Kidney (tissue), 22 donors: ENCODE measurements at places on chromosomes 12 and 14. TPM values are rescaled to one million over a fixed set of nuclear protein-coding genes. Genes with fewer than 3 reads are reported as not detected.

The GSC gene
- not detected for polyA plus RNA-seq

The KRT72 gene
- not detected for polyA plus RNA-seq

The PSMC1 gene
- 172 TPM for polyA plus RNA-seq

The TCL1A gene
- polyA plus RNA-seq = not detected

The LRRK2 gene
- polyA plus RNA-seq = 8.6 TPM

The KRT71 gene
- not detected for polyA plus RNA-seq

The GPR68 gene
- polyA plus RNA-seq = 0.82 TPM

DNA sequence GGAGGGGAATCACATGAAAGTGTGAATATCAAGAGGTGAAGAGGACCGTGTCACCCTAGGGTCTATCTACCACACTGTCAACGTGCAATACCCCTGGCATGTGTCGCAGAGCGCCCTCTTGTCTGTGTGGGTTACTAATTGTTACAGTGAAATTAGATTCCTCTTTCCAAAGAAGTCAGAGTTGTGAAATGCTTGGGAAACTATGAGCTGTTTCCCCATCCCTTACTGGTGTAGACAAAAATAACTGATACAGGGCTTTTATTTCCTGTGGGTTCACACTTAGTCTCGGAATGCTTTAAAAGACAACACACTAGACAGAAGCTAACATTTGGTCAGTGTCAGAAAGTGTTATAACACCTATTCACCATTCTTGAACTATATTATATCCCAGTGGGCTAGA lies 597.3 kb downstream of the NRXN3 start:
- no peak for DNase-seq

DNA sequence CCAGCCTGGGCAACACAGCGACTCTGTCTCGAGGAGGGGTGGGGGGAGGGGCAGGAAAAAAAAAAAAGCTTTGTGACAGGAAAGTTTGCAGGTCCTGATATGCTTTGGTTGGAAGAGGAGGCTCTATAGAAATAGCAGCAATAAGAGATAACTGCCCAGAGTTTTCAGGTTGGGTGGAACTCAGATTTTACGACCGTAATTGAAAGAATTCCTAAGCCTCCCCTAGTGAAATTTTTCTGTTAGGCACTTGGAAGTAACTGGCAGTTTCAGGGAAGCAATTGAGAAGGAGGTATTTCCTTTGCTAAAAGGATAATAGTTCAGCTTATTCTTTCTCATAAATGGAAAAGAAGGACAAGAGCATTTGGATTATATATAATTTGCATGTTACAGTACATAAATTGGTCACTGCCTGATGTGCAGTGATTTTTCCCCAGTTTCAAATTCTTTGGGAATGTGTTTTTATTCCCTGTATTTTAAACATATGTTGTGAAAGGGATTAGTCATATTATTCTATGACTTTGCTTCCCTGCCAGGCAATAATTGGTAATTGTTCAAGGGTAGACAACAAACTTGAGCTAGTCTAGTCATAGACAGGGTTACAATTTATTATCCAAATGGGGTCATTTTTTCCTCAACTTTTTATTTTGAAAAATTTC lies 452.8 kb downstream of the AEBP2 start:
- DNase-seq = no peak

DNA sequence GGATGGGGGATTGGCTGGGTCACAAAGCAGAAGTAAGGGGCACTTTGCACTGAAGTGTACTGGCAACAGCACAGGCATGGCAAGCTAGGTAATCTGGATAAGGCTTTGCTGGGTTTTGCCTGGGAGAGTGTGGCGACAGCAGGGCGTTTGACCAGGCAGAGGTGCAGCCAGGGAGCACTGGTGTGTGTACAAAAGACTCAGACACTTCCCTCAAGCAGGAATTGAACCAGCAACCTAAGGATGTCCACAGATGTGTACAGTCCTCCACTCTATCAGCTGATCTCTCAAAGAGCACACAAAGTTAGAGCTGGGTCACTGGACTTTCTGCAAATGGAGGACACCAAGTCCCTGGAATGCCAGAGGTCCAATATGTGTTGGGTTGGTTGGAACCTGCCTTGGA lies 15.4 kb upstream of the RNASE4 start:
- DNase-seq = no peak

DNA sequence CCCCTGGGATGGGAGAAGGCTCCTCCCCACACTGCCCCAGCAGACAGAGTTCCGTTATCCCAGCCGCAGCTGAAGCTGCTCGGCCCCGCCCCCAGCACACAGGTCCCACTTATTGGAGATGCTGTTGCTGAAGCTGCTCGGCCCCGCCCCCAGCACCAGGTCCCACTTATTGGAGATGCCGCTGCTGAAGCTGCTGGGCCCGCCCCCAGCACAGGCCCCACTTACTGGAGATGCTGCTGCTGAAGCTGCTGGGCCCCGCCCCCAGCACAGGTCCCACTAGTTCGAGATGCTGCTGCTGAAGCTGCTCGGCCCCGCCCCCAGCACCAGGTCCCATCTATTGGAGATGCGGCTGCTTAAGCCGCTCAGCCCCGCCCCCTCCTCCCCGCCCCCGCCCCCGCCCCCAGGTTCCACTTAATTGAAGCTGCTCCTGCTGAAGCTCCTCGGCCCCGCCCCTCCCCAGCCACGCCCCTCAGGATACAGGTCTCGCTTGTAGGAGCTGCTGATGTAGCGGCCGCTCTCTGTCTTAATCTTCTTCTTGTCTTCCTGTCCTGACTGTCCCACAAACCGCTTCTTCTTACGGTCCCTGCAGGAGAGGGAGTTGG lies 12.0 kb downstream of the CFAP73 start:
- no peak for DNase-seq

DNA sequence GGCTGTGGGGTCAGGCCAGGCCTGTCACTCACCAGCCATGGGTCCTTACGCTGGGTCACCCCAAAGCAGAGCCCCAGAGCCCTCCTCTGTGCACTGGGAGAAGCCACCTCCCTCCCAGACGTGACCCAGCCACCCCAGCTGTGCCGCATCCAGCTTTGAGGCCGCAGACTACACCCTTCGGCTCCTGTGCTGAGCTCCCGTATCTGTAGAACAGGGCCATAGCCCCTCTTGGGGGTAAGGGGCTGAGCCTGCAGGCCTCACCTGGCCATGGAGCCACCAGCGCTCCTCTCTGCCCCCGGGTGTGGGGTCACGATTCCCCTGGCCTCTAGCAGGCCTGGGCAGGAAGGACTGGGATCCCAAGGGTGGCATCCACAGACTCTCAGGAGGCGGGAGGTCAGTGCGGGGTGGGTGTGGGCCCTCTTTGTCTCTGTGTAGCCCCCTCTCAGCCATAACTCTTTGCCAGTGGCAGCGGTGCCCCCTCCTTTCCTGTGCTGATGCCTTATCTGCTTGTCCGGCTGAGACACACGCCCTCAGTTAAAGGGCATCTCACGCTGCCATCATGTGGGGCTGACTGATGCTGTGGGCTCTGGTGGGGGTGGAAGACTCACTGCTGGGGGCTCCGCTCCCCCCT lies 16.3 kb downstream of the ASPG start:
- no peak for DNase-seq

GRCh38 chr12:123990511-123990910 lies 17.5 kb downstream of the ZNF664 start:
- DNase-seq = no peak

DNA sequence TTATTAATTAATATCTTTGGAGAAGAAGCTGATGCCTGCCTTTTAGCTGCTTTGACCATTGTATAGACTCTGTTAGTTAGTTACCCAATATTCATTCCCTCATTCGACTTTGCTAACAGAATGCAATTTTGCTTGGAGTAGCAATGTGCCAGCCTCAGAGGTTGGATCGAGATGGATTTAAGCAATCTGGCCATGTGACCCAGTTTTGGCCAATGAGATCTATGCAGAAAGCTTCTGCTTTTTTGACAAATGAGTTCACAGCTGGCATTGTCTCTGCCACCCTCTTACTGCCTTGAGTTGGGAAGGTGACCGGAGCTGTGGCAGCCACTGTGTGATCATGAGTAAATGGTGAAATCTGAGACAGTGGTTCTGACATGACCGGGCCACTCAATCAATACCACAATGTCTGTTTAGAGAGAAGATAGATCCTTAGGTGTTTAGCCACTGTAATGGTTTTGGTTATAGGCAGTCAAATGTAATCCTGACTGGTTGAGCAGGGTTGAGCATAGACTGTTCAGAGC lies 74.9 kb upstream of the MED13L start:
- no peak for DNase-seq

- no peak for DNase-seq
Observed at GRCh38 chr14:93946541-93947090, 19.5 kb downstream of the FAM181A start.

GRCh38 chr14:77709412-77709811 lies 1.5 kb downstream of the SLIRP start:
- DNase-seq = no peak

GRCh38 chr14:71452539-71452938 lies 479.7 kb upstream of the RGS6 start:
- DNase-seq = no peak

DNA sequence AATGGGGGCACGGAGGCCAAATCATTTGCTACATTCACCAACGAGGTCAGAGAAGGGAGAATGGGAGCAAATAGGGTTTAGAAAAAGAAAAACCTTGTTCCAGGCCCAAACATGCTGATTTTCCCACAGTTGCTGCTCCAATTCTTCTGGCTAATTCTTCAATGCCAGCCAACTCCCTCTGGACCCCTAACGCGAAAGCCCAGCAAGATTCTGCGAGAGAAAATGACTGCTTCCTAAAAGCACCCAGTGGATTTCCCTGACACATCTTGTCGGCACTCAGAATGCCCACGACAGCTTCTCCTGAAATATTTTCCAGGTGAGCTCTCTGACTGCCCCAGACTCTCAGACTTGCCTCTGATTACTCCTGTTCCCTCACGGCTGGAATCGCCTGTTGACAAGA lies 689.4 kb downstream of the MED13L start:
- DNase-seq = no peak

GRCh38 chr12:54270345-54270744 lies 9.6 kb downstream of the CBX5 start:
- DNase-seq = no peak

- DNase-seq = no peak
Observed at GRCh38 chr14:65042296-65042695, 55.6 kb downstream of the FNTB start.

DNA sequence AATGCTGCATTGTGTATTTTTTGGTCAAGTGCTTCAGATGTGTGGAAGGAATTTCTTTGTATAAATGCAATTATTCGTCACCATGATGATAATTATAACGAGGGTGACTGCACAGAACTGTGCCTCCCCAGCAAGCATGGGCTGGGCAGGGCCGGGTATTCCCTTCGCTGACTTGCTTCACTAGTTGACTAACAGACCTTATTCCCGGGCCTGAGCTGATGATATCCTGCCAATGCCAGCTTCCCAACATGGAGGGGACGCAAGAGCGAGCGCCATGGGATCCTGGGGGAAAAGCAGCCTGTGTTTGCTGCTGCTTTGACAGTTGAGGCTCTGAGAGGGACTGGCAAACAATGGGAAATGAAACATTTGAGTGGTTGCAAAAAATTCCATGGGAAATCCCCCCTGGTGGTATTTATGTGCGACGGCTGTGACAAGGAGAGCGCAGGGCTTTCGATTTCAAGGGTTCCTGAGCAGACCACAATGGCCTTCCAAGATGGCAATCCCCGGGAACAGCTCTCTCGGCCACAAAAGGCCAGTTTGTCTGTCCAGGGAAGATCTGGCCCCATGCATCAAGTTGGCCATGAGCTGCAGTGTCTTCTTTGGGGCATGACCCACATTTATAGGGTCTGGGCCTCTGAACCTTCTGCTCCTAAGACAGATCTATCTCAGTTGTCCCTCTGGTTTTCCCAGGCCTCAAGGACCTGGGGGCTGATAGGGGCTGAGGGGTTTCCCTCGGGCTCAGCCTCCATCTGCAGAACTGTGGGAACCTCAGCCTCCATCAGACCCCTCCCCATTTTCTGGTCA lies 21.9 kb upstream of the MAP1LC3B2 start:
- DNase-seq = no peak

DNA sequence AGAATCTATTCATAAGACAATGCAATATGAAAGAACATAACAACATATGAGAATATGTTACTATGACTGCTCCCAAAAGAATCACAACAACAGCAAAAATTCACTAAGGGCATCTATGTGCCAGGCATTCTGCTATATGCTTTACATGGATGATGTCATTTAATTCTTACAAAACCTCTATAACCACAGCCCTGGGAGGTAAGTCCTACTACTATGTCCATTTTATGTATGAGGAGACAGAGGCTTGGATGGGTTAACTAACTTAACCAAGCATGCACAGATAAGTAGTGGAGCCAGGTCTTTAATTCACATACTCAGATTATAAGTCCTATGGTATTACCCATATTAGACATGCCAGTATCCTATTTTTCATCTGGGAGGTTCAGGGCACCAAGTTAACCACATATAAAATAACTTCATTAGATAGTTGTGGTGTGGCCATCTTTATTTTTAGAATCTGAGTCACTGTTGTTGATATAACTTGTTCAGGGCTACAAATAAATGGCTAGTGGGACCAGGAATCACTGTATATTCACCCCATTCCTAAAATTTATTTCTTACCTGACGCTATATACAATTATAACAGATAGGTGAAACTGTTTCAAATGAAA lies 33.2 kb upstream of the RAD51AP1 start:
- DNase-seq = no peak

GRCh38 chr14:28482251-28483040 lies 284.1 kb upstream of the FOXG1 start:
- DNase-seq = no peak

DNA sequence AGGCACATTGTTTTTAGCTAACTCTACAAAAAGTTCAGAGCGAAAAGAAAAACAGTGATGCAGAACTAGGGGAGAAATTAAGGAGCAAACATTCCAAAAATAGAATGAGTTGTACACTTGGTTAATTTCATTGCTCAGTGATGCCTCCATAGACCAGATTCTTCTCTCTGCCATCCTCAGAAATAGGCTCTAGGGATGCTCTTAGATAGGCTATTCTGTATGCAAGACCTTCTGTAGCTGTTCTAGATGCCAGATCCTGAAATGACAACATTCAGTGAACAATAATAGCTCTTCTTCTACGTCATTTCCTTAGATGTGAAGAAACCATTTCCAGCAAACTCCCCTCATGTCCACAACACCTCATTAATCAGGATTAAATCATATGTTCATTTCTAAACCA lies 466.3 kb downstream of the DIO2 start:
- DNase-seq = no peak

DNA sequence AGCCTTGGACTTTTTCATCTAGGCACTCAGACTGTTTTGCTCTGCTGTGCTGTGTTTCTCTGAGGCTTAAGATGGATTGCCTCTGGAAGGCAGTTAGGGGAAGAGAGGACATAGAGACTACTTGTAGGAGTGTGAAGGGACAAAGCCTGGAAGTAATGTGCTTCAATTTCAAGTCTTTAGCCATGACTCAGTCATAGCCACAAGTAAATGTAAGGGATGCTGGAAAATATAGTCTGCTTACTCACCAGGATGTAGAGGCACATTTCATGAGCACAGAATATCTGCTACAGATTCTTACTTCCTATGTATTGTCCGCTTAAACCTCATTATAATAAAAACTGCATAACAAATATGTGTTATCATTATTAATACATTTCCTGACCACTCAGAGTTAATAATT lies 794.3 kb upstream of the NOVA1 start:
- DNase-seq = no peak

GRCh38 chr12:52903855-52904508 lies 894 bp downstream of the KRT8 start:
- peak; percentile 82 for DNase-seq
